ENCODE measurements at places on chromosomes 3 and 15. TPM values are rescaled to one million over a fixed set of nuclear protein-coding genes. Genes with fewer than 3 reads are reported as not detected.

DNA sequence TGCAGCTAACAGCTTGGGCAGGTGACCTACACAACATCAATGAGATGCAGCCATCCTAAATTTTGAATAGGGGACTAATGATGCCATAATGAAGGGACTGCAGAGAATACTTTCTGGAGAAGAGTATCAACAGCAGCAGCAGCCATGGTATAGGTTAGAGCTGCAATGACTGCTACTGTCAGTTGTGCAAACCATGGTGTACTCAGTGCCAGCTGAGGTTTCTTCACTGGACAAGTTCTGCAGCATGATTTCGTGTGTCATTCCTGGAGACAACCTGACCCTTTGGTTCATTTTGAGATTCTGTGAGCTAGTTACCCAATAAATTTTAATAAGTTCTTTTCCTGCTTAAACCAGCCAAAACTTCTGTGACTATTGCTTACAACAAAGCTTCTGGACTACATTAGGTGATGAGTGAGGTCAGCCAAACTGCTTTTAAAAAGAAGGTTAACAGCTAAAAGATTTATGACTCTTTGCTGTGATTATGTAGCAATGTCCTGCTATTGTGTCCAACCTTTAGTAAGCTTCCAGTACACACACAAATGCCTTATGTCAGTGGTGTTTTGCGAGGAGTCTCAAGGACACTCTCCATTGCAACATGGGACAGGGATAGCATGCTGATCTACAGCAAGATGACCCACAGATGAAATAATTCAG is 4.8 kb upstream of the DAZL start:
- DNase-seq, result no peak

DNA sequence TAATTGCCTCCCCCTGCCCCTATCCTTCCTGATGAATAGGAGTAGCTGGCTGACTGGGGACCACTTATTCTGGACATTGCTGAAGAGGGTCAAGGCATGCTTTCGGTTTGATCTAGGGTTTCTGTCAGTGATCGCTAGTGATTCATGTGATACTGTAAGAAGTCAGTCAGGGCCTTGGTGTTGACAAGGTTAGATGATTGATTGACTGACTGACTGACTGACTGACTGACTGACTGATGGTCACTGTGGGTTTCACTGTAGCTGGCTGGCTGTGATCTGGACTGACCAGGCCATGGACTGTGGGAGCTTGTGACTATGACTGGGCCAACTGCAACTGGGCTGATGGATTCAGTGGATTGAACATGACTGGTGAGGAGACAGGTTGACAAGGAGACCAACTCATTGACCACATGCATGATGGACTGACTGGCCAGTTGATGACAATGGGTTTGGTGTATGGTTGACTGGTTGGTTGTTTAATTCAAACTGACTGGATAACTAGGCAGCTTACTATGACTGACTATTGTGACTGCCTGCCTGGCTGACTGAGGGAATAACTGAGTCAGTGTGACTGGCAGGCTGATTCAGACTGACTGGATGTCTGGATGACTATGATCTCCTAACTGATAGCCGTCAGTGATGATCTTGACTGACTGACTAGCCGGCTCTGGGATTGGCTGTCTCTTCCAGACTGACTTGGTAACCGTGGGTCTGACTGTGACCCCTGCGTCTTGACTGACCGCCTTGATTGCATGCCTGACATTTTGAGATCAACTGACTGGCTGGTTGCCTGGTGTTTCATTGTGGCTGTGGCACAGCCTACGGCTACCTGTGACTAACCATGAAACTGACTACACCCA is 509.9 kb downstream of the SHQ1 start:
- peak; percentile 61 for DNase-seq

- no peak for DNase-seq
Observed at GRCh38 chr15:99084965-99085364, 19.9 kb upstream of the SYNM start.

GRCh38 chr3:31275038-31275572 is 257.6 kb upstream of the STT3B start:
- peak; percentile 86 for DNase-seq

GRCh38 chr3:40623567-40623966 is 98.8 kb downstream of the ZNF621 start:
- no peak for DNase-seq

DNA sequence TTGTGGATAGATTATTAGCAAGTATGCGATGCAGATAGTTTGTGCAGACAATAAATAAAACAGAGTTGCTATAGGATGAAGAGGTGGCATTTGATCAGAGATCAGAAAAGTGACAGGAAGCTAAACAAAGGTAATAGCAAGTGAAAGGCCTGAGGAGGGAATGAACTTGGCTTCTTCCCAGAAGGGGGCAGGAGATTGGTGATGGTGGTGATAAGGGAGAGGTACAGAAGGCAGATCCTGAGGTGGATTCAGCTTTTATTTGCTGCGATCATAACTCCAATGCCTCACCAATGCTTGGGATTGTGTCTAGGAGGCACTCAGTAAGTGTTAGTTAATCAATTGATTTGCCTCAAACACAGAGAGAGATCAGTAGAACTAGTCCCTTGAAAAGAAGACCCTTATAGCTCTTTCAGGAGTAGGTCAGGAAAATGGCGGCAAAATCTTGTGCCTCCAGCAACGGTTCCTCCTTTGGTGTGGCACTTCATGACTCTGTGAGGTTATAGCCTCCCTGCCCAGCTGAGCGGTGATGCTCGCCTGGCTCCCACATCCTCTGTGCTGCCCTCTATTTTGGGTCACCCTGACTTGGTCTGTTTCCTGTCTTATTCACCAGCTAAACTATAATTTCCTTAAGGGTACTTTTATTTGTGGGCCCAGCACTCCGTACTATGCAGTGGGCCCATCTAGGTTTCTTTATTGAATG is 37.5 kb downstream of the TGFBR2 start:
- no peak for DNase-seq

DNA sequence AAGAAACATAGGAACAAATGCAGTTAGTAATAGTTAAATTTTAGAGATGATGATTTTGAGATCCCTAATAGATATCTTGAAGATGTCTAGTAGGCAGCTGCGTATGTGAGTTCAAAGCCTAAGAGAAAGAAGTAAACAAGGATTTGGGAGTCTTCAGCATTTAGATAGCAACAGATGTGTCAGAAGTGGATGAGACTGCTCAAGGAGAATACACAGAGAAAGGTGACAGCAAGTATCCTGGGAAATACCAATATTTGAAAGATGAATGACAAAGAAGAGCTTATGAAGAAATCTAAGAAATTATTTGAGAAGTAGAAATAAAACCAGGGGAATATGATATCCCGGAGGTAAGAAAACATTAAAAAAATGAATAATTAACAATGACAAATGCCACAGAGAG is 130.9 kb downstream of the PCCB start:
- DNase-seq, result no peak

GRCh38 chr3:161316006-161316689 is 55.2 kb downstream of the SPTSSB start:
- DNase-seq, result peak; percentile 66

- peak; percentile 16 for DNase-seq
Observed at GRCh38 chr3:153290268-153291015, 128.4 kb downstream of the RAP2B start.

DNA sequence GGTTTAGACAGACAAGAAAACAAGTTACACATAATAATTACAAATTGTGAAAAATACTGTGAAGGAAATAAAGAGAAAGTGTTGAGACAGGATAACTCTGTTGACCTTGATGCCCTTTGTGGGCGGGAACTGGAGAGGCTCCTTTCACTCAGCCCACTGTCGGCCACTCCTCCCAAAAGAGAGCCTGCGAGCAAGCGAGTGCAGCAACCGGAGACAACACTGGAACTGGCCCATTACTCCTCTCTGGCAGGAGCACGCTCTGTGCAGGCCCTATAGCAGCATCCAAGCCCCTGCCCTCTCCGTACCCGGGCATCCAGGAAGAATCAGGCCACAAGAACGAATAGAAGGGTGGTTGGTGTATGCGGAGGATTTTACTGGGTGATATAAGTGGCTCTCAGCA is 16.2 kb upstream of the DUT start:
- DNase-seq, result no peak

DNA sequence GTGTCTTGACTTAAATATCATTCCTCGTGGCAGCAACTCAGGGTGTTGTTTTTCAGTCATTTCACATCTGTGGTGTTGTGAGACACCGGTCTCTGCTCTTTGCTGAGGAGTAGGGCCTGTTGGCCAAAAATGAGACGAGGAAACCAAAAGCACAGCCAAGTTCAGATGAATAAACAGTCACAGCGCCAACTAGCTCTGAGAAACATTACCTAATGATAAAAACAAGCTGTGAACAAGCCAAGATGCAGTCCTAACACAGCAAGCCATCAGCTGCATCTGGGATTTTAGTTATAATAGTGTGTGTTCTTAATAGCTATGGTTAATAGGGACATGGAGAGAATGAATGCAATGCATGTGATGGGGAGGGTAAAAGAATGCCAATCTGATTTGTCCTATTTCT is 843.4 kb upstream of the DPPA4 start:
- peak; percentile 16 for DNase-seq

DNA sequence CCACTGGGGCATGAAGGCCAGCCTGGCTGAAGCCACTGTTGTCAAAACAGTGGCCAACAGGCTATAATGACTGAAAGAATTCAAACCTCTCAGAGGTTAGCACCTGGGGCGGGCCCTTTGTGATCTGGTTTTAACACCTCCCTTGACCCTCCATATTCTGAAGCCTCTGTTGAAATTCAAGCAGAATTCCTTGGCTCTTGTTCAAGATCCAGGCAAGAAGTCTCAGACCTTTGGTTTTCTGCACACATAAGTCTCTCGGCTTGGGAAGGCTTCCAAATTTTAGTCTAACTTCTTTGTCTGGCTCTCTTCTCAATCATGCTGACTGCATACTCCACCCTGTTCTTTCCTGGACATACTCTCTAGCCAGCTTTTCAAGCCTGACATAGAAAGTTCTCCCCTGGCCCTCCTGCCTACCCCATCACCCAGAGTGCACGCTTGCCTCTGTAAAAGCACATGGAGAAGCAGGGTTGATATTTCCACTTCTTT is 144.5 kb downstream of the PDZRN3 start:
- DNase-seq, result peak; percentile 64

DNA sequence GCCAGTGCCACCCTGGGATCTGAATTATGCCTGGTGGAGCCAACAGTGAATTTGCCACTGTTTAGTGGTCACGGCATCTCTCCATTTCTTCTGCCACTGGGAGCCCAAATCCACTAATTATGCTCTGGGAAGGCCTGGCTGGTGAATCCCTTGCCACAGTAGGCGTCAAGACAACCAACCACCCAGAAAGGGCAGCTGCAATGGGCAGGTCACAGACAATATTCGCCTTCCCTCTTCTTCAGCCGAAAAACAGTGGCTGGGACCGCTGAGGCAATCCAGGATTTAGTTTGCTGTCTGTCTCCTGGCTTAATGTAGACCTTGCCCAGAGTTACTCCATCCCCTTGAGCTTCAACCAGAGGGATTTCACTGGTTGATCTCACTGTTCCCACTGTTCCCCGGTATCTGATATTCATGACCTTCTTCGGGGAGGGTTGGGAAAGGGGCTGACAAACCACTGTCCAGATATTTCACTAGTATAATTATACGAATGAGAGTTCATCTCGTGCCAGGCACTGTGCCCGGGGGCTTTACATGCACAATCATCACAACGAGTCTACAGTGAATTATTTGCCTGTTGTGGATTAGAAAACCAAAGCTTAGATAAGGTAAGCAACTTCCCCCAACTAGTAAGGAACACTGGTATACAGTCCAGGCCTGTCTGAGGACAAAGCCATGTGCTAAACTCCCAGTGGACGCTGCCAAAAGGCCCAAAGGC is 49.9 kb upstream of the RAB6B start:
- no peak for DNase-seq

GRCh38 chr3:111215481-111215880 is 143.9 kb downstream of the NECTIN3 start:
- no peak for DNase-seq

DNA sequence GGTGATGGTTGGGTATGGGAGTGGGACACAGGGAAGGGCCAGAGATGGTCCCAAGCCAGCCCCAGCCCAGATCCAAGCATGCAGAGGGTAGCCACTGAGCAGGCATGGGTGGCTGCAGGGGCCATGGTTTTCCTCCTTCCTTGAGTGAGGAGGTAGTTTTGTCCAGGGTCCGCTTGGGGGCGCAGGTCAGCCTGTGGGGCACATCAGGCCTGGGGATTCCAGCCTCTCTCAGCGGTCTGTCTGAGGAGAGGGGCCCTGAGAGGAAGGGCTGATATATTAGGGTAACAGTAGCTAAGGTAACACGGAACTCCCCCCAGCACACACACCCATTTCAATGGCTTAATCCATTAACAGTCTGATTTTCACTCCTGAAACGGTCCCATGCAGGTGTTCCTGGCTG is 22.7 kb upstream of the LCTL start:
- DNase-seq, result no peak

- DNase-seq, result no peak
Observed at GRCh38 chr15:81758818-81759284, 287.0 kb downstream of the MEX3B start.

DNA sequence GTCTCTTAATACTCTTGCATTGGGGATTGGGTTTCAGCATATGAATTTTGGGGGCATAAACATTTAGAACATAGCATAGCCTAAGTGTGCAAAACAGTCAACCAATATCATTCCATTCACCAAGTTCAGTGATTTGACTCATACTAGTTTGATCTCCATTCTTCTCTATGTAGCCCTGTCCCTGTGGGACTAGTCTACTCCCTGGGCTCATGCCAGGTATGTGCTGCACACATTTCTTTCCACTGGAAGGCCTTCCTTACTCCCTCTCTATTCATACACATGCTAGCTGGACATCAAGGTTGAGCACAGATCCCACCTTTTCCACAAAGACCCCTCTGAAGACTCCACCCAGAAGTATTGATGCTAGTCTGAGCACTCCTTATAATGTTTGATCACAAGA is 5.1 kb downstream of the ZDHHC23 start:
- DNase-seq, result no peak

GRCh38 chr3:158847885-158848284 is 46.0 kb downstream of the MFSD1 start:
- no peak for DNase-seq

- DNase-seq, result peak; percentile 68
Observed at GRCh38 chr15:71651750-71652186, 158.6 kb upstream of the NR2E3 start.

GRCh38 chr3:45034612-45035252 is 8.6 kb downstream of the CLEC3B start:
- no peak for DNase-seq

- no peak for DNase-seq
Observed at GRCh38 chr15:64112904-64113303, 17.1 kb downstream of the SNX1 start.

- no peak for DNase-seq
Observed at GRCh38 chr3:30764891-30765290, 129.6 kb downstream of the GADL1 start.

Gene ITGA11
- 21.5 TPM for polyA plus RNA-seq

Gene WNT7A
- polyA plus RNA-seq, result not detected

Gene DOCK3
- polyA plus RNA-seq, result 0.07 TPM

Gene RETNLB
- not detected for polyA plus RNA-seq

Gene ZNF860
- polyA plus RNA-seq, result 0.70 TPM

Gene C3orf52
- polyA plus RNA-seq, result 3.7 TPM

Gene SLC2A2
- not detected for polyA plus RNA-seq

Gene GOLGA6A
- polyA plus RNA-seq, result not detected
